Activated CD8-positive, alpha-beta T cell treated with anti-CD3 and anti-CD28 coated beads for 36 hours (primary cell): ENCODE measurements at places on chromosomes 3 and 15. TPM values are rescaled to one million over a fixed set of nuclear protein-coding genes. Genes with fewer than 3 reads are reported as not detected.
A peak's percentile ranks its signal among the peaks of the same experiment; 100 is the strongest.

PRKCD gene
- total RNA-seq = 18.7 TPM

TRPC1 gene
- 3.4 TPM for total RNA-seq

WDR72 gene
- not detected for total RNA-seq

HIGD1A gene
- total RNA-seq = 58.4 TPM

GRCh38 chr15:81115054-81115939, 18.8 kb upstream of the CFAP161 start:
- no peak for DNase-seq

DNA sequence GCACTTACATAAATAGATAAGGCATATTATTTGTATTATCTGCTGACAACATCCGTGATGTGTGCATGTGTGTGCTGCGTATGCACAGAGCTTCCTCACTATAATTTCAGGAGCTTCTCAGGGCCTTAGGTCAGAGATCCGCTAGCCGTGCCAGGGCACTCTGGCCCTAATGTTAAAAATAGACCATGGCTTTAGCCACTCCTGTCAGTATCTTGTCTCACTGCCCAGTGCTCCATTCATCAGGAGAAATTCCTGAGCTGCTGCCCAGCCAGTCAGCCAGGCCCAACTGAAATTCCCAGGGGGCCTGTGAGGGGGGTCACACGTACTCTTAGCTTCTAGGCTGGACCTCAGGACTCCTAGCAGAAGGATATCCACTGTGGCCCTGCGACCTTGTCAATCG, 70.0 kb upstream of the ABHD2 start:
- DNase-seq = no peak

DNA sequence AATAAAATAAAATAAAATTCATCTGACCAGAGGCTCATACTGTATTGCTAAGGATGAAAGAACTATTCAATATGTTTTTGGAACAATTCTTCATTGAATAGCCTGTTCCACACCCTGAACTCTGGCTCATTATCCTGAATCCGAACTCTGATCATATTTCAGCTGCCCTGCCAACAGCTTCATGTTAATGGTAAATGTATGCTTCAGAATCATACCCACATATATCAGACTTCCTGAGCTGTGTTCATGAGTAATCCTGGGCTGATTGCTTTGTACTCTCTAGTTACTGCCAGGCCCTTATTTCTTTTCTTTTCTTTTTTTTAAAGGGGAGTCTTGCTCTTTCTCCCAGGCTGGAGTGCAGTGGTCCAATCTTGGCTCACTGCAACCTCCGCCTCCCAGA, 11.8 kb downstream of the INO80 start:
- DNase-seq = no peak

- no peak for DNase-seq
These were observed 132.1 kb downstream of the LPP start for GRCh38 chr3:188286087-188286513.

- no peak for DNase-seq
These were observed 256.9 kb downstream of the EPHA3 start for GRCh38 chr3:89364314-89364713.

DNA sequence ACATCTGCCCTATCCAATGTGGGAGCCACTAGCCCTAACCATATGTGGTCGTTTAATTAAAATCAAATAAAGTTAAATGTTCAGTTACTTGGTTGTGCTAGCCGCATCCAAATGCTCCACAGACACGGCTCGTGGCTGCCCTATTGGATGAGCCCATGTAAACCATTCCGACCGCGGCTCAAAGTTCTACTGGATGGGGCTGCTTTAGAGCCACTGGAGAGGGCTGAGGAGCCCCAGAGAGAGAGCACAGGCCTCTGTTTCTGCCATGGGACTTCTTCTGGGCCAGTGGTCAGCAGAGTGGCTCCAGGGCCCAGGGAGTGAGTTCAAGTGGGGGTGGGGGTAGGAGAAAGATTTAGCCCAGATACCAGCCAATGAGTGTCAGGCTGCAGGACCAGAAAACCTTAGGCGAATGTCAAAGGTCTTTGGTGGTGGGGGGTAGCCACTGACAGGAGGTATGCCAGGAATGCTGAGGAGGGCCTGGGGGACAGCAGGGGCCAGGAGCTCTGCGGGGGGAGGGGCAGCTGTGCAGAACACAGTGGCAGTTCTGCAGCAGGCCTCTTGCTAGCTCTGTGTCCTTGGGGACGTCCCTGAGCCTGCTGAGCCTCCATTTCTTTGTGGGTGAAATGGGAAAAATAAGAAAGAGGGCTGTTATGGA, 30.1 kb downstream of the SPSB4 start:
- DNase-seq = no peak

- peak; percentile 25 for DNase-seq
These were observed 15.7 kb downstream of the GTPBP8 start for GRCh38 chr3:113006359-113007056.

- peak; percentile 61 for DNase-seq
These were observed 574 bp downstream of the SLC38A3 start for GRCh38 chr3:50205413-50206276.

GRCh38 chr3:62556121-62556815, 182.9 kb upstream of the FEZF2 start:
- no peak for DNase-seq

DNA sequence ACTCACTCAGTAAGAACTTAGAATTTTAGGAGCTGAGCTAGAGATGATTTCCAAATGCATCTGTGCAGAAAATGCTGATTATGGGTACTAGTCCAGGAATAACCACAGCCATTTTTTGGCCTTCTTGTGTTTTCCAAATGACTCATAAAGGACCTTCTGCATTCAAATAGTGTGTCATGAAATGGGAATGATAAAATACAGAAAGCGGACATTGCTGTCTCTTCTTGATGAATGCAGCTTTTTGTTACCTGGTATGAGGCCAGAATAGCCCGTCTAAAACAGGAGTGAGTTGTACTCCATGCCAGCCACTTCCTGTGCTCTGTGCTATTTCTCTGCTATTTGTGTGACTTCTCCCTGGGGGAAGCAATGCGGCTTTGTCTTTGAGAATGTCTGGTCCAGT, 20.5 kb upstream of the FRMD5 start:
- no peak for DNase-seq

DNA sequence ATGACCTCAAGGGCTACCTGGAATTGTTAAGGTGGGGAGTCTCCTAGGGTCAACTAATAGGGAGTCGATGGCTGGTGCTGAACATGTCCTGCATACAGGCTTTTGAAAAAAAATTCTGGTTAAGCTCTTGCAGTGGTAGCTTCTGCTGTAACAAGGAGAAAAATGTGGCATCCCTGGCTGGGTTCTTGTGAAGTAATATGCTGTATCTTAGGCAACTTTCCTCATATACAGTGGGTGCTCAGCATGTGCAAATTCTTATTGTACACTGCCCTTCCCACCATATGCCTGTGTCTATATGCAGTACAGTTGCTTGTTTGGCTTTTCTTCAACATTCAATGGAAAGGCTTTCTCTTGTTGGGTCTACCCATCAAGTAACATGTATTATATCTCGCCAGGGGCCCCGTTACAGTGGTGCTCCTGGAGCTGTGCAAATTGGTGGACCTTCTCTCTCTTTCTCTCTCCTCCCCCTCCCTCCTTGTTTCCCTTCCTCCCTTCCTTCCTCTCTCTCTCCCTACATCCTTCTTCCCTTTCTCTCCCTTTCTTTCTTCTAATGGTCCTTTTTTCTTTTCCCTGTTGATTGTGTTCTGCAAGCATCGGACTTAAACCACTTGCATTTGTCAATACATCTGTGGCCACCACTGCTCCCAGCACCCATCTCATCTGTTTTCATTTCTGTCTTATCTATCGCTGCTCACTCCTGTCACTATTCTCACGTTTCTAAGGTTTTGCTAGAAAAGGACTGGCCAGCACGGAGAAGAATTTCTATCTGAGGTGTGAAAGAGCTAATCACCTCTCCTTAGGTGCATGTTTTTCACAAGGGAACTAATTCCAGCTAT, 35.2 kb downstream of the TGFBR2 start:
- no peak for DNase-seq

DNA sequence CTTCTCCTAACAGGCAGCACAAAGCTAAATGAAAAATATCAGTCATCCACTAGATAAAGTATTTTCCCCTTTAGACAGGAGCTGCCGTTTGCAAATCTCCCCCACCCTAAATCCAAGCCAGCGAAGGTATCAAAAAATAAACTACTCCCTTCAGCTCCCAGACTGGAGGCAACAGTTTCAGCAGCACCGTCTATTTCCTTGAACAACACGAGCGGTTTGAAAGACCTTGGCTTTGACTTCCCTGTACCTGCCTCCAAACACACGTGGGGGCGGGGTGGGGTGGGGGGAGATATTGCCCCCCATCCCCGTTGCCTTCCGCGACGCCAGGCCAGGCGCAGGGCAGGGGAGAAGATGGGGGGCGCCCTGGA, 832 bp upstream of the CACNA1D start:
- DNase-seq = no peak

DNA sequence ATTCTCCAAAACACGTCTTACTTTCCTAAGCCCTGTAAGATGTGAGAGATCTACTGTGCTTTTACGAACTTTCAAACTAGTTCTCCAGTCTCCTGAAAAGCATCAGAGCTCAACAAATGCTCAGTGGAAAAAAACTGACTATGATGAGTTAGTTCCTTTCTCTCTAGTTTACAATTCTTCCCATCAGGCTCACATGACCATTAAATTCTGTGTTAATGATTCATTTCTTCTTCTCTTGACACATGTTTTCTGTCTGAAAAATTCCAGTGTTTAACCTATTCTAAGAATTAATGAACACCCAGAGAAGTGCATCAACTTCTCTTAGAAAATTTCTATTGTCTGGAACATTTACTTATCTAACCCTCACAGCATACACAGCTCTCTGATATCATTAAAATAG, 844.3 kb downstream of the SI start:
- DNase-seq = no peak

GRCh38 chr3:49724586-49724985, 835 bp upstream of the GMPPB start:
- peak; percentile 69 for DNase-seq

- peak; percentile 47 for DNase-seq
These were observed 48.1 kb downstream of the SETMAR start for GRCh38 chr3:4351164-4351855.

DNA sequence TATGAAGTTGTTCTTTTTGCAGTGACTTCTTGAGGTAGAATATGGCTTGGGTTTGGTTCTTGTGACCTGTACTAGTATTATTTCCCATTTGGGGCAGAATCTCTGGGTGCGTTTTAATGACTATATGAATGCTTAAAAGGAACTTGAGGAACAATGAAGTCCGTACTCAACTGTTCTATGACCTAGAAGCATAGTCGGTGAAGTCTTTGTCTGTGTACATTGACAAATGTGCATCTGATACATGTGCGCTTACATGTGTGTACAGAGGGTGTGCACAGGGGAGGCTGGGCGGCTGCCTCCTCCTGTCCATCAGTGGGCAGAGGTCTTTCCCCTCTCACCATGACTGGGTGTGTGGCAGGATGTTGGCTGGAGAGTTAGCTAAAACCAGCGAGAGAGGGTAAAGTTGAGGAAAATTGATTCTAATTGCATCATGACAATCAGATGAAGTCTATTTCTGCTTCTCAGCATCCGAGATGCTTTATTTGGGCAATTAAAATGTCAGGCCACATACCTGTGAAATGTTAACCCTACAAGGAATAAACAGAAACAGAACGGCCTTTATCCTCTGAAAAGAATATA, 1.0 kb upstream of the NR2F2 start:
- no peak for DNase-seq

DNA sequence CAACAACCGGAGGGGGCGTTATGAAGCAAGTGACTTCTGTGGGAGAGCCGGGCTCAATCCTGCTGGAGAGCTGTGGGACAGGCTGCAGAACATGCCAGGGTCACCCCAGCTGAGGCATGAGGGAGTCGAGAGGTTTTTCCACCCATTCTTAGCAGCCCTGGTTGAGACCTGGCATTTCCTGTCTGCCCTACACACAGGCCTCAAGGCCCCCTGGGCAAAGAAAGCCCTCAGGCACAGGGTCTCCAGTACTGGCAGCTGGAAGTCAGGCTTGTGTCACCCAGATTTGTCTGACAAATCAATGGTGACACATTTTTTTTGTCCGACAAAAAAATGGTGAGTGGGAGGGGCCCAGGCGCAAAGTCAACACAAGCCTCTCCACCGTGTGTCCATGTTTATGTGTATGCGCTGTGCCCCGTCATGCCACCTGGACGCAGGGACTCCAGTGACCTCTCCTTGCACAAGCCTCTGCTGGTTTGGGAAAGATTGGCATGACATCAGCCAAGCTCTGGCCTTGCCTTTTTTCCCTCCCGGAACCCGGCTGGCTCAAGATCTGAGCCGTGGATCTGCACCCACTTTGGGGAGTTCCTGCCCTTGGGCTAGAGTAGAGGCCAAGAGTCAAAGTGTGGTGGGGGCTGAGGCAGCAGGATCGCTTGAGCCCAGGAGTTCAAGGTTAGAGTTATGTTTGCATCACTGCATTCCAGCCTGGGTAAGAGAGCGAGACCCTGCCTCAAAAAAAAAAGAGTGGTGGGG, 20.8 kb upstream of the ALAS1 start:
- DNase-seq = no peak

- DNase-seq = no peak
These were observed 67.7 kb downstream of the CYP19A1 start for GRCh38 chr15:51270706-51271105.

DNA sequence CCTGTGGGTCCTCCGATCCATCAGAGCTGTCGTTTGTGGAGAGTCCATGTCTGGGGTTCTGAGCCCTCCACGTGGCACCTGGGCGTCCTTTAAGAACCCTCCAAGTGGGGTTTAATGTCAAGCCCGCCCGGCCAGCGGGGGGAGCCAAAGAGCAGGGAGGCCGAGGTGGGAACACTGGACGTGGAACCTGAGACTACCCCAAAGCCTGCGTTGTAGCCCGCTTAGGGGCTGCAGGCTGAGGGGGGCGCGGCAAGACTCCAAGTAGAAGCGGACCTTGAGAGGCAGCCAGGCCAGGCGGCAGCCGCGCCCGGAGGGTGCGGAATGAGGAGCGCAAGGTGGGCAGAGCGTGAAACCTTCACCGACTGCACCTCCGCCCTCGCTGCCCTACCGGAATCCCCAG, 126.2 kb upstream of the ATP10A start:
- DNase-seq = peak; percentile 20

- DNase-seq = no peak
These were observed 10.9 kb downstream of the SEMA3G start for GRCh38 chr3:52433996-52434479.

DNA sequence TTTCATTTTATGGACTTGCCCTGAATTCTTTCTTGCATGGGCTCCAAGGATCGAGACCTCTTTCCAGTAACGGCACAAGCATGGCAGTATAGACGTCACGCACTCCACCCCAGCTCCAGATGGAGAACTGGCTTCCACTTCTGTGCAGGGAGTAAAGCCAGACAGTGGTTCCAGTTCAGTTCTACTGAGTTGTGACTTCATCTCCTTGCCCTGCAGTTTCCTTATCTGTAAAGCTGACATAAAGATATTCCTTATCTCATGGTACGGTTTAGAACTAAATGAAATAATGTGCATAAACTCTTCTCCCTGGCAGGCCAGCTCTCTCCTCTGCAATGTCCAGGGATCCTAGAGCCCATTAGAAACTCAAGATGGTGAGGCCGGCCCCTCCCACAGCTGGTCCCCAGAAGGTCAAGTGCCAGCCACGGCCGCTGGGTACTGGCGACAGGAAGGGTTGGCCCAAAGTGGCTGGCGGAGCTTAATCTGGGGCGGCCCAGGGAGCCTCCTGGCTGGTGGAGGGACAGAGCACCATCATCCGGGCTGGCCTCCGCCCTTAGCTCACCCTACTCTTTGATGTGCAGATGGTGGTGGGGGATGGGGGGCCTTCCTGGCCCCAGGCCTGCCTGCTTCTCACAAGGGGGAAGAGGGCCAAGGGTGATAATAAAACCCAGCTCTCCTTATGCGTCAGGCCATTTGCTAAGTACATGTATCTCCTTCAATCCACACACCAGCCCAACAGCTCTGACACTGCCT, 7.2 kb downstream of the MESP2 start:
- DNase-seq = no peak
